ENCODE measurements at places on chromosomes 7 and 10.

DNA sequence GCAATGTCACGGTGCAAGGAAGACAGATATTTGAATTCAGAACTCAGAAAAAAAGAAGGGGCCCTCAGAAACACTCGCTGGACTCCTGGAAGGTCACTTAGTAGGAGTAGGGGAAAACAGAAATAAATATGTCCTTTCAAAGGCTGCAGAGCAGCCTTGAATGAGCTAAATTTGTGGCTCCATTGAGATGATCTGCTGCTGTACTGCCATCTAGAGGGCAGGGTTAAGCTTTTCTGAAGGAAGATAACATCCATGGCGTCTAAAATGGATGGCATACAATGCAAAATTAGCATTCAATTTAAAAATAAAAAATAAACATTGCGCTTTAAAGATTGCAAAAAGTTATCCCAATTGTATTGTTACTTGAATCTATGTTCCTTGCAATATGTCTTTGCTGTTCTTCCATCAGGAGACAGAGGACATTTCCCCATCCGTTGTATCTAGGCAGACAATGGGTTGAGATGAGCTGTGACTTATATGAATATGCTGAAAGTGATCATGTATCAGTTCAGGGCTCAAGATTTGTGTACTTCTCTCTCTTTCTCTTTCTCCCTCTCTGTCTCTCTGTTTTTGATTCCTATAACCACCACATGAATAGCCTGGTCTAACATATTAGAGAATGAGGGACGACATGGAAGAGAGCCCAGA, 642.2 kb downstream of the SH2D4B start:
- ATAC-seq, result no peak

GRCh38 chr7:151166629-151167196, 781 bp downstream of the GBX1 start:
- no peak for ATAC-seq

GRCh38 chr10:128957221-128957620, 509.8 kb upstream of the MGMT start:
- no peak for ATAC-seq

DNA sequence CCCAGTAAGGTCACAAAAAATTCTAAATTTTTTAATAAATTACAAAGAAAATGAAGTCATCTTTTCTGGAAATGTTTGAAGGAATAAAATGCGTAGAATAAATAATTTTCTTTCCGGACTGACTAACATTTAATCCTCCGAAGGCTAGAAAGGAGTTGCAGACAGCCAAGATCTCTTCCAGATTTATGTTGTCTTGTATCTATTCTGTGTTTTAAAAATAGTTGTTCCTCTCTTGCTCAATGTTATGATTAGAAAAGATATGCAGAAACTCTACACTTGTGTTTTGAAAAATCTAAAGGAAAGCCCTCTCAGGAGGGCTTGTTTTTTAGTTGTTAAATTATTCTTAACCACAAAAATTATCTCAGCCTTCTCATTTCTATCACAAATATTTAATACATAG, 70.7 kb downstream of the MACC1 start:
- ATAC-seq, result no peak

GRCh38 chr7:17690030-17690429, 250.3 kb downstream of the SNX13 start:
- no peak for ATAC-seq

DNA sequence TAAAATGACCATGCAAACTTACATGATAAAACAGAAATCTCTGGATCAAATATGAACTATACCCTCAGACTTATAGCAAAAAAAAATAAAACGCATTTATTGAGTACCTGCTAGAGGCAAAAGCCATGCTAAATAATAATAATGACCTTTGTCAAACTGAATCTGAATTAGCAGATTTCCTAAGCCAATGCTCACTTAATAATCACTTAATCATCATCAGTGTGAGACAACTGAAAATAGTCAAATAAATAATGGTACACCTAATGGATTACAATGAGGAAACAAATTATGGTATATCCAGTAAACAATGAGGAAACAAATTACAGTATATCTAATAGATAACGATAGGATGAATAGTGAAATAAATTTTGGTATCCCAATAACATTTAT, 37.6 kb downstream of the COL1A2 start:
- ATAC-seq, result no peak

DNA sequence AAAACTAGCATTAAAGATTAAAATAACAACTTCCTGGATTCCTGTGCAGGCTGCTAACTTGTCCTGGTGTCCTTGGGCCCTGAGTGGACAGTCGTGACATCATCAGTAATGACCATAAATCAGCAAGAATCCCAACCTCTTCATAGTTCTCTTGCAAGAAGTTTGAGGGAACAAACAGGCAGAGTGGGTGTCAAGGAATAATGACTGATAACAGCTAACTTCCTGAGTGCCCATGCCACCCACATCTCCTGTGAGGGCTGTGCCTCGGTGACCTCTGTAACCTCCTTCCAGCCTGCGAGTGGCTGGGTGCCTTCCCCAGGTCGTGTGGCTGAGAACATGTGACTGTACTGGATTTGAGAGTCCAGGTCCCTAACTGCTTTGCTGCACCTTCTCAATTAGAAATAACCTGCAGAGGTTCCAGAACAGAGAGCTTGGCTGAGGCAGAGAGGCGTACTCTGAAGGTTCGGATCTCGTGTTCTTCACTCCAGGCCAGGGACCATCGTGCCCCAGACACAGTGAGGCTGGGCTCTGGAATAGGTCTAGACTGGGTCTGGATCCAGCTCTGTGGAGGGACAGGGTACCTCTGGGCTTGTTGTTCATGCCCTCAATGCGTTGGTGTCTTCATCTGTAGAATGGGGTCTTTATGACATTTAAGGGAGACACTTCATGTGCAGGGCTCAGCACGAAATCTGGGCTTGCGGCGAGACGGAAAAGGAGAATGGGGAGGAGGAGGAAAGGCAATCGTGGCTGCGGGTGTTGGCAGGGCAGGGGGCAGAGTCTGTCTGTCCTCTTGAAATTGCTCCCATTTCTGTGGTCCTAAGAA, 313.1 kb upstream of the ZNF32 start:
- no peak for ATAC-seq

DNA sequence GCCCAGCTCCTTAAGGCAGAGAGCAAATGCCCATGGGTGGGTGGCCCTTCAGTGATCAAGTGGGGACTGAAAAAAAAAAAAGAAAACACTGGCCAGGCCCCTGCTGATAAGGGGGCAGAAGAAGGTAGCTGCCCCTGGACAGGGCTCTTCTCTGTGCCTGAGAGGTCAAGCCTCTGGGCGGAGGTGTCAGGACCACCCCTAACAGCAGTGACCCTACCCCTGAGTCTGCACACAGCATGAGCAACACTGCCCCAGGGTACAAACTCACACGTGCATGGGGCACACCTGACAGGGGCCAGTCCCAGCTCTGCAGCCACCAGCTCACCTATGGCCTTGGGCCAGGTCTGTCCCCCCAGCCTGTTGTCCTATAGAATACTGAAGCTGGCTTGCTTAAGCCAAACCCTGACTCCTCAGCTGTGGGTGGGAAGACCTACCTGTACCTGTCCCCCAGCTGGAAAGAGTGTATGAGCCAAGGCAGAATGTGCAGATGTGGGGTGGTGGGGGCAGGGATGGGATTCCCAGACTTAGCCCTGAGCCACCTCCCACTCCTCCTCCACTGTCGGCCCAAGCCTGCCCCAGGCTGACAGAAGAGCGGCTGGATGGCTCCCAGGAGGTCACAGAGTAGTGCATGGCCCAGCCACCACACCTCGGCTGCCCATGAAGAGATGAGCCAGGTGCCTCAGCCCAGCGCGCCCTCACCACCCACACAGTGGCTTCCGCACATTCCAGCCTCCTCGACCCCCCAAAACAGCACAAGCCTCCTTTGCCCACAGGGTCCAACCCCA, 23.7 kb downstream of the KCNH2 start:
- ATAC-seq, result no peak

All from activated CD4-positive, CD25-positive, alpha-beta regulatory T cell treated with anti-CD3 and anti-CD28 coated beads, Interleukin-2, amount 50 U/mL, for 24 hours (primary cell).